Non-pigmented ciliary epithelial cell (primary cell): ENCODE measurements at places on chromosomes 4 and X.

- DNase-seq = no peak
Observed at GRCh38 chr4:89299153-89299791, 8.3 kb downstream of the GPRIN3 start.

GRCh38 chr4:33340168-33340567 is 2620.0 kb downstream of the PCDH7 start:
- no peak for DNase-seq

- no peak for DNase-seq
Observed at GRCh38 chrX:2788980-2789379, 37.1 kb downstream of the XG start.

DNA sequence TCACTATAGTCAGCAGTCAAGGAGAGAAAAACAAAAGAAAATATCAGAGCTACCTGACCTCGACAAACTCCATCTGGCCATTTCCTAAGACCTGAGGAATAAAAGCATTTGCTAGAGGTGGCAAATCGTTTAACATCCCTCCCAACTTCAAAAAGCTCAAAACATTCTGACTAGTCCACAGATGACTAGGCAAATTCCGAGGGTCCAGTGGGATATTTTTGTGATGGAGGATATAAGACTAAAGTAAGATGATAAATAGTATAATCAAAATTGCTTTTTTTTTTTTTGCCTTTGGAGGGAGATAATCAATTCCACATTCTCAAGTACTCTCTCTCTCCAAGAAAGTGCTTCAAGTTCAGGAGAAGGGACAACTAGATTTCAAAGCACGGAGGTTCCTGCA is 119.1 kb upstream of the ETNPPL start:
- DNase-seq = no peak

GRCh38 chrX:7147413-7147977 is at the start of gene STS:
STS (plus strand) TSS chrX:7147712; CDS start chrX:7253200, 105,488 bp downstream.
- no peak for DNase-seq
